Regular cardiac myocyte (primary cell): ENCODE measurements at places on chromosomes 11 and 22. TPM values are rescaled to one million over a fixed set of nuclear protein-coding genes. Genes with fewer than 3 reads are reported as not detected.

OR6T1 gene
- not detected in 2 replicates for total RNA-seq

NLRP6 gene
- total RNA-seq = not detected in 2 replicates

CENPM gene
- total RNA-seq = 3.4 and 30.1 TPM in 2 replicates

RBX1 gene
- total RNA-seq = 57.2 and 78.2 TPM in 2 replicates

GGTLC2 gene
- not detected in 2 replicates for total RNA-seq

MAP6 gene
- 0.58 and 2.5 TPM in 2 replicates for total RNA-seq

UPB1 gene
- 0.38 and 0.85 TPM in 2 replicates for total RNA-seq

OR5D16 gene
- total RNA-seq = not detected in 2 replicates

PRRG4 gene
- total RNA-seq = under 0.01 TPM in 2 replicates

FGF19 gene
- total RNA-seq = not detected in 2 replicates

YWHAH gene
- 69.3 and 221 TPM in 2 replicates for total RNA-seq

TEX54 gene
- not detected in 2 replicates for total RNA-seq

MYOD1 gene
- not detected in 2 replicates for total RNA-seq

INSC gene
- under 0.01 and 3.8 TPM in 2 replicates for total RNA-seq

OR8G1 gene
- total RNA-seq = not detected in 2 replicates

MS4A4E gene
- total RNA-seq = not detected in 2 replicates

TSGA10IP gene
- not detected in 2 replicates for total RNA-seq

MOGAT2 gene
- not detected in 2 replicates for total RNA-seq

HSPB2 gene
- total RNA-seq = 0.28 and 0.77 TPM in 2 replicates

UBE2L6 gene
- total RNA-seq = 32.0 and 40.9 TPM in 2 replicates

ANO3 gene
- total RNA-seq = 0.28 and 0.38 TPM in 2 replicates

TUBA8 gene
- total RNA-seq = 0.56 and 0.58 TPM in 2 replicates

A4GALT gene
- total RNA-seq = 19.2 and 20.9 TPM in 2 replicates

SEZ6L gene
- total RNA-seq = not detected in 2 replicates

ALX4 gene
- not detected in 2 replicates for total RNA-seq

MAJIN gene
- total RNA-seq = not detected in 2 replicates

OR5M11 gene
- total RNA-seq = not detected in 2 replicates

MAPK11 gene
- 3.9 and 4.6 TPM in 2 replicates for total RNA-seq

MB gene
- 0.77 and 0.85 TPM in 2 replicates for total RNA-seq

RAG2 gene
- not detected in 2 replicates for total RNA-seq

CBX7 gene
- total RNA-seq = 3.3 and 10.4 TPM in 2 replicates

TRIM29 gene
- total RNA-seq = not detected in 2 replicates

OSBPL5 gene
- total RNA-seq = 29.7 and 35.5 TPM in 2 replicates

OR6A2 gene
- 0.19 and 0.28 TPM in 2 replicates for total RNA-seq

IL17REL gene
- total RNA-seq = not detected in 2 replicates

MOV10L1 gene
- 1.5 and 5.1 TPM in 2 replicates for total RNA-seq

TUG1 gene
- total RNA-seq = 31.9 and 36.2 TPM in 2 replicates

C22orf42 gene
- total RNA-seq = not detected in 2 replicates
